Eye (tissue), 1 donor: ENCODE measurements at places on chromosomes 12 and 14.

GRCh38 chr14:32022938-32023466, 54.1 kb upstream of the ARHGAP5 start:
- DNase-seq = no peak

- no peak for DNase-seq
These were observed 112.1 kb downstream of the SLC35F4 start for GRCh38 chr14:57753821-57754220.

DNA sequence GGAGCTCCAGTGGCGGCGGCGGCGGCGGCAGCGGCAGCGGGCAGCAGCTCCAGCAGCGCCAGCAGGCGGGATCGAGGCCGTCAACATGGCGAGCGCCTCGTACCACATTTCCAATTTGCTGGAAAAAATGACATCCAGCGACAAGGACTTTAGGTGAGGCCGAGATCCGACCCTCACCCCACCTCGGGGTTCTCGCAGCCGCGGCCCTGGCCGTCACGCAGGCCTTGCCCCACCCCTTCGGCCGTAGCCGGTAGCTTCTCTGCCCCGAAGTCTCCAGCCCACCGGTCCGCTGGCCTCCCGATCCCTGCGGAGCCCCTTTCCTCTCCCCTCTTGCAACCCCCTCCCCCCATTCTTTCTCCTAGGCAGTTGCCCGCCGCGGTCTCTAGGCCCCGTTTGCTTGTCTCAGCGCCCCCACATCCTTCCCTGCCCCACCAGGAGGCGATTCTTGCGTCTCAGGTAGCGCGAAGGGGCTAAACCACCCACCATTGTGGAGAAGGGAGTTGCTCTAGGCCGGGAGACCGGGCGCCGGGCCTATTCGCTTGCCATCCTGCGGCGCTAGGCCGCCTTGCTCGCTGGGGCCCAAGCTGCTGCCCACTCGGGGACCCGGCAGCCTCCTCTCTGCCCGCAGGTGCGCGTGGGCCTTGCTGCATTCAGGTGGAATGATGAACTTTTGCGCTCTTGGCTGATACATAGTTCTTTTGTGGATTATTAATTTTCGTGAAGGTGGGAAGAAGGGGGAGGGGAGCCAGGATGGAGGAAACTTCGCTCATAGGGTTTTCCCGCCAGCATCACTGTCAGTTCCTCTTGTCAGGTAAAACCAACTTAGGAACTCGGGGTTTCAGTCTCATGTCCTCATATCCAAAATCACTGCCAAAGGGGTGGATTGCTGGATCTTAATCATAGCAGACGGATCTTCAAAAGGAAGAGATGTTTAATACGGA, 745 bp downstream of the CAND1 start:
- peak; percentile 89 for DNase-seq

- DNase-seq = no peak
These were observed 44.3 kb downstream of the ATP23 start for GRCh38 chr12:57985685-57986084.

- no peak for DNase-seq
These were observed 21.0 kb downstream of the C12orf75 start for GRCh38 chr12:105351523-105351922.

DNA sequence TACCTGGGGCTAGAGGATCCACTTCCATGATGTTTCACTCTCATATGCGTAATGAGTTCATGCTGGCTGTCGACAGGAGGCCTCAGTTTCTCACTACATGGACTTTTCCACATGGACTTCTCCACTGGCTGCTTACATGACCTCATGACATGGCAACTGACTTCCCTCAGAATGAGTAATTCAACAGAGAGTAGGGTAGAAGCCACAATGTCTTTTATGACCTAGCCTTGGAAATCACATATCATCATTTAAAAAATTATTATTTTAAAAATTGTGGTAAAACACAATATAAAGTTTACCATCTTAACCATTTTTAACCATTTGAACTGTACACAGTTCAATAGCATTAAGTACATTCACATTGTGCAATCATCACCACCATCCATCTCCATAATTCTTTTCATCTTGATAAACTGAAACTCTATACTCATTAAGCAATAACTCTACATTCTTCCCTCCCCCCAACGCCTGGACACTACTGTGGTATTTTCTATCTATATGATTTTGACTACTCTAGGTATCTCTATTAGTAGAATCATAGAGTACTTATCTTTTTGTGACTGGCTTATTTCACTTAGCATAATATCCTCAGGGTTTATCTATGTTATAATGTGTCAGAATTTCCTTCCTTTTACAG, 144.5 kb downstream of the TGFB3 start:
- no peak for DNase-seq

- DNase-seq = peak; percentile 62
These were observed 711.4 kb downstream of the FSCB start for GRCh38 chr14:43795600-43796228.

DNA sequence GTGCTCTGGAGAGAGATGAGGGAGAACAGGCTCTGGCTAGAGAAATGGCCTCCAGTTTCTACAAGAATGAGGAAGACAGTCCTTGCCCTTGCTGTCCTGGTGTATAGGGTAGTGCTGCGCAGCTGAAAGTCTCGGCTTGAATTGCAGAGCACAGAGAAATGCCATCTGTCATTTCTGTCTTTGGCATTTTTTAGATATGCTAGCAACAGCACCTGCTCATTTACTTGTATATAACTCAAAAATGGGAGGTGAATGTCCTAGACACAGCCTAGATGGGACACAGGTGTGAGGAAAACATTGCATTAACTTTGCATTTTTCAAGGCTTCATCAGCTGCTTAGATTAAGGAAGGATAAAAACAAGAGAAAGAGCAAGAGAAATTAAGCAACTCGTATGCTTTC, 35.8 kb downstream of the GPR19 start:
- no peak for DNase-seq

DNA sequence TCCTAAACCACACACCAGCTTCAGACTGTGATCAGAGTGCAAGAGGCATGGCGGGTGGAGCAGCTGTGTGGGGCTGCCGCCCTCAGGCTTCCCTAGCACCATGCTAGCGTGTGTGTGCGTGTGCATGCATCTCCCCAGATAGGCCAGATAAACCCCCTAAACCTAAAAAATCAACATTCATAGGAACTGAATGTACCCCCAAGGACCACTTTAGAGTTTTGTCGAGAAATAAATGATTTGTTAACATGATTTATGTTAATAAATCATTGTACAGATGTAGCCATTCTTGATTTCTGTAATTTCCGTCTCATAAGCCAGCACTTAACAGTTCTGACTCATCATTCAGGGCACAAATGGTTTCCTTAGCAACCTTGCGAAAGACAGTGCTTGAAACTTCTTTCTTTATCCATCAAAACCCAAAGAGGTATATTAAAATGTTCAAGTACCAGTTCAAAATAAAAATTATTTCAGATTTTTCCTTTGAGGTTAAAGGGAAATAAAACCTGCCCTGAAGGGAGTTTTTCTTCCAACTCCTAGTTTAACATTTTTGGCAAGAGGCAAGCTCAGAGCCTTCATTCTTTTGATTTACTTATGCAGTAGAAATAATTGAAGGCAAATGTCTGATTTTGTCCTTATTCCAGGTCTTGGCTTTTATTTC, 206.2 kb upstream of the RGS6 start:
- no peak for DNase-seq

GRCh38 chr12:118455327-118455726, 79.0 kb downstream of the SUDS3 start:
- no peak for DNase-seq

GRCh38 chr12:11209113-11209512, 22.4 kb upstream of the TAS2R42 start:
- DNase-seq = peak; percentile 84

GRCh38 chr12:123223241-123223668, 9.7 kb downstream of the MPHOSPH9 start:
- no peak for DNase-seq

DNA sequence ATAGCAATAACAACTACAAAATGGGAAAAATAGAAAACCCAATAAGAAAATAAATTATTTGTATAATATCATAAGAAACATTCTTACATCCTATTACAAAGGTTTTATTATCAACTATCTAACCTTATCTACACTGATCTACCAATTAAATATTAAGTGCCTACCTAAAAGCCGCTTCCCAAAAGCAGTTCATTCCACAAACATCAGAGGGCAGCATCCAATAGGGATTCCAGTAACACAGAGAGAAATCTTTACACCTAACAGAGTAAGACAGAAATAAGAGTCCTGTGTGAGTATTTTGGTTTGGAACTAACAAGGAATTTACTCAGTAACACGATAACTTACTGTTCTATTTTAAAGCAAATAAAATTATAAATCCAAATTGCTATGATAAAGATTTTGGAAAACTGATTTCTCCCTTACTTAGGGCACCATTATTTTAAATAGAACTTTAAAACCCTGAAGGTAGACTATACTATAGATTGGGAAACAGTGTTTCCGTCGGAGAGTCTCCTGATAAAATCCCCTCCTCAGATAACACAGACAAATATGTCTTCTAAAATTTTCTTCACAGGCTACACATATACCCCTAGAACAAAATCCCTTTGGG, 15.0 kb downstream of the GXYLT1 start:
- DNase-seq = peak; percentile 85

- DNase-seq = no peak
These were observed 14.5 kb downstream of the ZNF839 start for GRCh38 chr14:102333795-102334705.

DNA sequence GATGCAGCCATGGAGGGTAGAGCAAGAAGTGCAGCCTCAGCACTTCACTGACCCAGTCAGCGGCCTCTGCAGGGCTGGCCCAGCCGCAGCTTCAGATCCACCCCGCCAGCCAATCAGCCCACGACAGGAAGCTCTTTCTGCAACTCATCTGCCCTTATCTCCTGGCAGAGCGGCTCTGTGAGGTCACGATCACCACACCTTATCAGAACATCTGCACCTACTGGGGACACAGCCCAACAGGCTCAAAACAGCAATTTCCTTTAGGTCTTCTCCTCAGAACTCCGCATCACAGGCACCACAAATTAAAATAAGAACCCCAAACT, 287.3 kb downstream of the BCL11B start:
- DNase-seq = no peak

- DNase-seq = no peak
These were observed 72.7 kb downstream of the DYRK2 start for GRCh38 chr12:67721248-67721647.

DNA sequence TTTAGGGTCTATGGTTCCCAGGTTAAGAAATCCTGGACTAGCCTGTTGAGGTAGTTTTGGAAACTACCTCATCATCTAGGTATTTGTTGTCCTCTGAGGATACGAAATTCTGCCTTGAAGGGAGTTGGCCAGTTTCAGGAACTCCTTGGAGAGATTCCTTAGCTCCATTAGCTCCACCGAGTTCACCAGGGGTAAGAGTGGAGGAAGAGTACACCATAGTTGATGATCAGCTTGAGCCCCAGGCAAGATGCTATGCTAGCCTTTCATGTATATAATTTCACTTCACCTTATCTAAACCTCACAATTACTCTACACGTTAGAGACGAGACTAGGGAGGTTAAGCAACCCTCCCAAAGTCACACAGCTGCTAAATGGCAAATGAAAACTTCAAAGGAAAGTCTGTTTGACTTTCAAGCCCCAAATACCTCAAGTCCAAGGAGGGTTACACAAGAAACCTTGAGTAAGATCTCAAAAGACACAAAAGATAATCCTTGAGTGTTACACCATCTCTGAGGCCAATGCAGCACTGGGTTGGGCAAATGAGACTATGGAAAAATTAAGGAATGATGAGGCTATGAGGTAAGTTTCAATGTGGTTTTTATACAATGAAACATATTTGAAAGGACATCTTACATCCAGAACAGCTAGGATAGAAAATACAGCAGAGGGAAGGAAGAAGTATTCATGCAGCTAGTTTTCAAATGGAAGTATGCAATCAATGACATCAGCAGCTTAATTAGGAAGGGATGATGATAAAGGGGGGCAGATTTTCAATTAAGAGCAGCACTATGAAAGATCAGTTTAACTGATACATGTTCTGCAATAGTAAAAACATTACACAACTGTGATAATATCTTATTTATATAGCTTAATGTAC, 97.2 kb upstream of the KRAS start:
- no peak for DNase-seq

DNA sequence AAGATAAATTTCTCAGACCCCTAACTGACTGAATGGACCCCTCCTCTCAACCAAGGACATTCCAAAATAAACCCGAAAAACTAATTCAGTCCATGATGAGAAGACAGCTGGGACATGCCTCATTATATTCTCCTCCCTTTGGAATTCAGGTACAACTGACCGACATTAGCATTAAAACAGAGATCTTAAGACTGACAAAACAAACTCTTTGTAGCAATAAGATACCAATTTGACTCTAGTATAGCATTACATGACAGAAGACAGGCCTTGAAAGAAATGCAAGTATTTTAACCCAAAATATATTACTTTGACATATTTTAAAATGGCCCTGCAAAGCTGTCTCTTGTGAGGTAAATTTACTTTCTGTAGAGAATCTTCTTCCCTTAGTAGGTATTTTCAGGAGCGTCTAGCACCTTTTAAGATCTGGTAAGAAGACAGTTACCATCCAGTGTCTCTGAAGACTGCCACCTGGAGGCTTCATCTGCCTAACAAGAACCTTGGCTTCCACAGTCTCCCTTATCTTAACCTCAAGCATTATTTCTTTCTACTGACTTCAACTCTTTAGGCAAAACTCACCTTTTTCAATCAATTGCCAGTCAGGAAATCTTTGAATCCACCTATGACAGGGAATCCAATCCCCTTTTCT, 957.5 kb downstream of the SLC6A15 start:
- DNase-seq = no peak

GRCh38 chr14:34678306-34678705, 36.1 kb downstream of the CFL2 start:
- no peak for DNase-seq

DNA sequence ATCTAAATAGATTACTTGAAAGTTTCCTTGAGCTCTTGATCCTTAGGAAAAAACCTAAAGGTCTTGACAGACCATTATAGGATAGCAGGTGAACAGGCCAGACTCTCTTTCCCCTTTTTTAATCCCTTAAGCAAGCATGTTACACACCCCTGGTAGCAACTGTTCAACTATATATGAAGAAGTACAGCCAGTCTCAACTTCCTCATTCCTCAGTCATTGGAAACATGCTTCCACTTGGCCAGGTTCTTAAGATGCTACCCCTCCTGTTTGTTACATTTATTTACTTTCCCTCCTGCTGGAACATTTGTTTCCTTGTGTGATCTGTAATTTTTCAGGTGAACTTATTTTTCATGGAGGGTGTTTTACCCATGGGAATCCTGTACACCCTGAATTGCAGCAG, 124.1 kb downstream of the ARMH4 start:
- DNase-seq = no peak

DNA sequence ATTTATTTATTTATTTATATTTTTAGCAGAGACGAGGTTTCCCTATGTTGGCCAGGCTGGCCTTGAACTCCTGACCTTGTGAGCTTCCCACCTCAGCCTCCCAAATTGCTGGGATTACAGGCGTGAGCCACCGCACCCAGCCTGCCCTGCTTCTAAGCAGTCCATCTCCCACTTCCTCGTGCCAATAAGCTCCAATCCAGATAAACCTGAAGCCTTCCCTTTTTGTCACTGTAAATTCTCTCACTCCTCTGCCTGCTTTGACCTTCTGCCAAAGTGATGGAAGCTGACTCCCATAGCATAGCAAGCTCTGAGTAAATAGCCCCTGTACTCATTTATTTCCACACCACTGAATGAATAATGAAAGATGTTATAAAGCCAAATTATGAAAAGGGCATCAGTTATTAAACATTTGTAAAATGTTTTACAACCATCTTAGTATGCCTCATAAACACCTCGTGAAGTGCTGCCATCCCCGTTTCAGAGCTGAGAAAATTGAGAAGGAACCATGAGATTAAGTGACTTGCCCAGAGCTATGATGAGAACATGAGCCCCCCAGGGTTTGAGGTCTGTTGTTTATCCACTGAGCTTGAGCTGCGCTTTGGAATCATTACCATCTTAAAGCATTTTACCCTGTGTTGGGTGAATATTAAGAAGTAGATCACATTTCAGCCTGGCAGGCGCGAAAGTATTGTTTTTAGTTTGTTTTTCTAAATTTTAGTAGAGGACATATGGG, 30.4 kb downstream of the MANSC1 start:
- no peak for DNase-seq
